ENCODE measurements at places on chromosomes 6 and 20.
A peak's percentile ranks its signal among the peaks of the same experiment; 100 is the strongest.

DNA sequence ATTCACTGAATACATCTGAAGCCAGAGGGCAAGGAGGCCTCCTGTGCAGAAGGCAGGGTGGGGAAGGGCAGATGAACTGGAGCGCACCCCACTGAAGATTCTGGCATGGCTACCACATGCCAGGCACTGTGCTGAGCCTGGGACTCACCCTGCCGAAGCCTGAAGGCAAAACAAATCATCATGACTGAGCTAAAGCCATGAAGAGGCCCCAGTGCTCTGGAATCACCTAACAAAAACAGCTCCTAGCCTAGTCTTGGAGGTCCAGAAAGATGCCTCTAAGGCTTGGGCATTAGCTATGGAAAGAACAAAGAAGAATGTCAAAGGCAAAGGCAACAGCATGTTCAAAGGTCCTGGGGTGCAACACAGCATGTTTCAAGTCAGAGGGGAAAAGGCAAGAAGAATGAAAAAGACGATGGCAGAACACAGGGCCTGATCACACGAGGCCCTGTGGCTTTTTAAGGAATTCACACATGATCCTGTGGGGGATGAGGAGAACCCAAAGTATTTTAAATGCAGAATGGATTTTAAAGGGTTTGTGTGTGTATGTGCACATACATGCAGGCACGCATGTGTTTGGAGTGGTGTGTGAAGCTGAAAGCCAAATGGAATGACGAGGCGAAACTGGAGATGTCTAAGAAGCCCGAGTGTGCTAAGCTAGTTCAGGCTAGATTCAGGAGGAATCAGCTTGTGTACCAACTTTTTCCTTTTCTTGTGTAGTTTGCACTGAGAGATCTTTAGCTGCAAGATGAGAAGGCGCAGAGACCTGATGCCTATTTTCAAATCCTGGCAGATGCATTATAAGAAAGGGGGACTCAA is 261.4 kb downstream of the ZNF217 start:
- no peak for DNase-seq

DNA sequence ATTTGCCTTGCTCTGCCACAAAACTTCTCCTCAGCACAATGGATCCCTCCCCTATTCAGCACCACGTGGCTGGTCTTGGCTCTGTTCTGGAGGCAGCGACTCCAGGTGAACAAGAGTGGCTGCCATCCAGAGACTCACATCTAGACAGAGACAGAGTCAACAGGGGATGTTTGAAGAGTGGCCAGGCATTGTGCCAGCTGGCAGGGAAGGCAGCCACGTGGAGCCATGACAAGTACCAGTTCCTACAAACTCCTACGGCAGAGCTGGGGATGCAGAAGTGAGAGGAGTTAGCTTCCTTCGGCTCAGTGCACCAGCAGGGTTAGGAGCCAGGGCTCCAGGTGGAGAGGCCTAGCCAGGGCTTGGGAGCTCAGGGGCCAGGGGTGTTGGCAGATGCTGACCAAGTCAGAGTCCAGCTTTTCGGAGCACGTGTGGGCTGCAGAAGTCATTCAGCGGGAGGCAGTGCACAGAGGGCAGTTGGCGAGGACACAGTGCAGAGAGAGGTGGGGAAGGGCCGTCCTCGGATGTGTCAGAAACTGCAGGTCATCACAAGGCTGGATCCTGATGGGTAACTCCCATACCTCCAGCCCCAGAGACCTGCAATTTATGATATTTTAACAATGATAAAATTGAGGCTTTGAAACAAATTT is 171.7 kb upstream of the PDE10A start:
- no peak for DNase-seq

GRCh38 chr6:154535147-154535546 is 24.7 kb upstream of the CNKSR3 start:
- DNase-seq: no peak

GRCh38 chr6:160690458-160690857 is 11.6 kb upstream of the PLG start:
- DNase-seq: no peak

GRCh38 chr6:164230259-164230658 is 815.7 kb downstream of the QKI start:
- DNase-seq: no peak

GRCh38 chr6:24991810-24992467 is 56.2 kb upstream of the RIPOR2 start:
- DNase-seq: peak; percentile 52

DNA sequence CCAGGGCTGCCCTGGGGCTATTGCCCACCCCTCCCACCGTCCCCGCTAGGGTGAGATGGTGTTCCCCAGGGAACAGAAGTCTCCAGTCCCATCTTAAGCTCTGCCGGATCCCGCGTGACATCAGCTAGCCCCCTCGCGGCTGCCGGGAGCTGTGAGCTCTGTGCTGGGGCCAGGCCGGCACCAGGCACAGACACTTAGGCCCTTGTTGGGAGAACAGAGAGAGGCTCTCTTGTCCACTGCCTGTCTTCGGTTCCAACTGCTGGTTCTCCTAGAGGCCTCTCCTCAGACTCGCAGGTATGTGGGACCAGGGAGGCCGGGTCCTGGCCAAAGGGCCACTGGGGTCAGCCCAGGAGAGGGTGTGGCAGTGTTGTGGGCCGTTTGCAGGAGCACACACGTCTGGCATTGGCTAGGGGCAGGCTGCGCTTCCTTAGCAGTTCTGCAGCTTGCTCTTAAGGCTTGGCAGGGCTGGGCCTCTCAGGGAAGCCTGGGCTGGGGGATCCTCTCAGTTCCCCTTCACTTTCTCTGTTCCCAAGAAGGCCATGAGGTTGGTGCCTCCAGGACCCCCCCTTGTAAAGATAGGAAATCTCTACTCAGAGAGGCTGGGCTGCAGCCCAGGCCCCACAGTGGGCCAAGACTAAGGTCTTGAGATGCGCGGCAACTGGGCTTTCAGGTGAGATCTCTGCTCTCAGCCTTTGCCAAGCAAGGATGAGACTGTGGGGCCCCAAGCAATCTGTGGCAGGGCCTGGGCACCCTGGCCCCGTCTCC is 6.3 kb downstream of the SGK2 start:
- no peak for DNase-seq

- no peak for DNase-seq
These were observed 15.7 kb upstream of the CDKN1A start for GRCh38 chr6:36662827-36663256.

DNA sequence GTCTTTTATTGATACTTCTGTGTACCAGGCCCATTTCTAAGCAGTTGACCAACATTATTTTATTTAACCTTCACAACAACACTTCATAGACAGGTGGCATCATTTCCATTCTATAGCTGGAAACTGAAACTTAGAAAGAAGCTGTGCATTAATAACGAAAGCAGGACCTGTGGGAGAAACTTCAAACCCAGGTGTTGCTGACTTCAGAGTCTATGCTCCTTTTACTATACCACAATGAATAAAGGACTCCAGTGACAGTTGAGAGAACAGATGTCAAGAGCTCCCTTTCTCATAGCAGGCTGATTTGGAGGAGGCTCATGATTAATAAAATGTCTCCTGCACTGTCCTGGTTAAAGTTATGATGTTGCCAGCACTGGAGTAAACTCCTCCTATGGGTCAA is 56.6 kb upstream of the POU3F2 start:
- DNase-seq: no peak

- no peak for DNase-seq
These were observed 65.3 kb downstream of the EDN3 start for GRCh38 chr20:59365611-59366285.

DNA sequence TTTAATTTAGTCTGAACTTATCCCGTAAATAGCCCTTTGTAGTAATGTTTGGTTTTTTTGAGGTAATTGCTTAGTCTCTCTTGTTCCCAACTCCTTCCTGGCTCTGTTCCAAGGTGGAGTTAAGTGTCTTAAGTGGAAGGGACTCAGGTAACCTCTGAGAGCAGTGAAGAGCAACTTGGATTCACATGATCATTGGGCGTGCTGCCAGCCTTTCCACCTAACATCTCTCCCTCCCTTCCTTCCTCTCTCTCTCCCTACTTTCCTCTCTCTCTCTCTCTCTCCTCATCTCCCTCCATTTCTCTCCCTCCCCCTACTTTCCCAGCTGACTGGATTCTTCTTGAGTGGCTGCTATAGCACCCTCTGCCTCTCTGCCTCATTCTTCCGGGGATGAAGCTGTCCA is 232.9 kb upstream of the SASH1 start:
- no peak for DNase-seq

DNA sequence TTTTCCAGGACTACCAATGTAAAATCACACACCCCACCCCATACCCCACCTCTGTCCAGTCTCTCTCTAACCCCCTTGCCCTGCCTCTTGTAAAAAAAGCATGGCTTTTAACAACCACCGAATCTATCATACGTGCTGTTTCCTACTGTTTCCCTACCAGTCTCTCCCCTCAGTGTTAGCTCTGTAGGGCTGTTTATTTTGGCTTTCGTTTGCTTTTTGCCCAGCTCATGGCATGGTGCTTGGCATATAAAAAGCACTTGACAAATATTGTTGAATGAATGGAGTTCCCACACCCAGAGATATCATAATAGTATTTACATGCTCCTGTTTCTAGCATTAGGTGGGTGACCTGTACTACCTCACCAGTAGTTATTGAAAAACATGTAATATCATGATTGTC is 148.2 kb downstream of the OPRM1 start:
- no peak for DNase-seq

- DNase-seq: no peak
These were observed 18.7 kb downstream of the UQCC2 start for GRCh38 chr6:33692760-33693158.

DNA sequence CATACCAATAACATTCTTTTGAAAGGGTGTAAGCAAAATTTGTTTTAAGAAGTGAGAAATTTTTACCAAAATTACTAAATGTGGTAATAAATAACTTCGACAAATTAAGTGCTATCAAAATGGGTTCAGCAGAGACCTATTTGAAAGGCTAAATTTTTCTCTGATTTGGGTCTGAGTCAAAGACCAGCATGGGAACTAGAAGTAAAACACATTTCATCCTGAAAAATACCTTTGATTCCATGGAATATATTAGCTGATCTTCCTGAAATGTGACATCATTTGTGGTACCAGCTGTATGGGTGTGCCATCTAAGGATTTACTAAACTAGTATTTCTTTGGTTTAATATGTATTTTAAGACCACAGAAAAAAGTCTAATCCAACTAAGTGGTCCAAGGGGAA is 63.6 kb downstream of the BLOC1S5 start:
- no peak for DNase-seq

DNA sequence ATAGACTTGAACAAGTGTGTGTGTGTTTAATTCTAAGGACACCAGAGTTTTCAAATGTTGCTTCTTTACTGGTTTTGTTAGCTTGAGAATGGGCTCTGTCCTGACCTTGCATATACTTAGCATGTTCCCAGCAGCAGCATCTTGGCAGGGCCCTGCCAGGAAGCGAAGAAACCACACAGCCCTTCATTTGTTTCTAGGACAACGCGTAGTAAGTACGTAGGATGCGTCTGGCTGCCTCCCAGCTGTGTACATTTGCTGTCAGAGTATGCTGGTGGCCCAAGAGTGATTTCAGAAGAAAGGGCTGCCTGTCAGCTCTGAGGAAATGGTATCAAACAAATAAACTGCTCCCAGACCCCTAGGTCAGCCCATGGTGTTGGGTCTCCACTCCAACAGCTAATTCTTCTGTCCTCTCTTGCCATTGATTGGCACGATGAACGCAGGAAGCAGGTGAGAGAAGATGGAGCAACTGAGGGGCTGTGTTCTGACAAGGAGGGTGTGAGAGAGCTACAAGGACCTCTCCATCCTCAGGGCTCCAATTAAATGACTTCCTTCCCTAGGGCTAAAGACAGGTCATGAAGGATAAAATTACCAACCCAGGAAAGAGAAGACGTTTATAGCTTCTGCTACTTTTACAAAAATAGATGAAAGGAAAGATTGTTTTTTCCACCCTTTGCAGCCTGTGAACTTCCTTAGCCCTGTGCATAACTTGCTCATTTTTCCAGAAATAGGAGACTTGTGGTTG is 55.9 kb upstream of the HDDC2 start:
- no peak for DNase-seq

- DNase-seq: no peak
These were observed 95.1 kb upstream of the SLC22A23 start for GRCh38 chr6:3551716-3552511.

GRCh38 chr6:33868141-33868540 is 64.3 kb upstream of the MLN start:
- no peak for DNase-seq

GRCh38 chr6:169487579-169488436 is 214.0 kb downstream of the WDR27 start:
- no peak for DNase-seq

- DNase-seq: no peak
These were observed 9.1 kb downstream of the SGK1 start for GRCh38 chr6:134308800-134309199.

- no peak for DNase-seq
These were observed 6.6 kb upstream of the CPXM1 start for GRCh38 chr20:2807019-2807418.

Measured in NCI-H1694 treated with DMSO at 0.1 percent for 48 hours (cell line).